ENCODE measurements at places on chromosomes 13 and 19.

- DNase-seq: no peak
Measured at GRCh38 chr13:111315347-111315995, 5.0 kb upstream of the TEX29 start.

DNA sequence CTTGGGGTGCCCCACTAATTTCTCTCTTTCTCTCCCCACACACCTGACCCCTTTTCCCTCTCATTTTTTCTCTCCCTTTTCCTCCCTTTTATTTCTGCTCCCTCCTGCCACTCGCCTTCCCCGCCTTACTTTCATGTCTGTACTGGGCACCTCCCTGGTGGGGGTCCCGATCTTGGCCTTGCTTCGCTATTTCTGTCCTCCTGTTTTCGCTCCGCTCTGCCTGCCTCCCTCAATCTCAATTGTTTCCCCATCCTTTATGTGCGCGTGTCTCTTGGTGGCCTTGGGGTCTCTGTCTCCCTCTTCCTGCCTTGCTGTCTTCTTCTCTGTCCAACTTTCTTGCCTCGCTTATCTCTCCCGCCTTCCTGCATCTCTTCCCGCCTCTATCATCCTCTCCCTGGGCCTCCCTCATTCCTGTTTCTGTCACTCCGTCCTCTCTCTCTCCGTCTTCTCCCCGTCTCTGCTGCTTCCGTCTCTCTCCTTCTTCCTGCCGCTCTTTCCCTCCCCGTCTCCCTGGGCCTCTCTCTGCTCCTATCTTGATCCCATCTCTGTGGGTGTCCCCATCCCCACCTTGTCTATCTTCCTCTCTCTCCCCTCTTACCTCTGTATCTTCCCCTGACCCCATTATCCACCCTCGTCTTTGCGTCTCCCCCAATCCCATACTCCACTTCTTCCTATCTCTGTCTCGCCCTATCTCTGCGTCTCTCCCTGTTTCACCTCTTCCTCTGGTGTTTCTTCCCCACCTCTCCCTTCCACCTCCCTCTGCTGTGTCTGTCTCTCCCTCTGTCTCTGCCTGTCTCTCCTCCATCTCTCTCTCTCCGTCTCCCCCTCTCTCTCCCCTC is 4.0 kb downstream of the GRIN2D start:
- no peak for DNase-seq

GRCh38 chr19:35992907-35993765 is 1.9 kb upstream of the SDHAF1 start:
- no peak for DNase-seq

DNA sequence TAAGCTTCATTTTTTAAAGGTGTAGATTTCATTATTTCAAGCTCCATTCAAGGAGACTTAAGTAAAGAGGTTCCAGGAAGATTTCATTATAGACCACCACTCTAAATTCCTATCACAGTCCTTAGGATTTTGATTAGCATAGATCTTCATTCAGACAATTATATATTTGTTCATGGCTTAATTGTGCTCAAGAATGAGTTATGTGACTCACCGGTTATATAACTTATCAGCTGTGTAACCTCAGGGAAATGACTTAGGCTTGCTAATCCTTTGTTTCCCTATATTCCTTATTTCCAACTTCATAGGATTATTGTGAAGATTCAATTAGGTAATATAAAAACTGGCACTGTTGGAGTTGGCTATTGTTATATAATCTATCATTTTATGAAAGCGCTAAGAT is 632.8 kb upstream of the SPRY2 start:
- DNase-seq: no peak

GRCh38 chr19:49971991-49972411 is 11.0 kb upstream of the SIGLEC11 start:
- no peak for DNase-seq

DNA sequence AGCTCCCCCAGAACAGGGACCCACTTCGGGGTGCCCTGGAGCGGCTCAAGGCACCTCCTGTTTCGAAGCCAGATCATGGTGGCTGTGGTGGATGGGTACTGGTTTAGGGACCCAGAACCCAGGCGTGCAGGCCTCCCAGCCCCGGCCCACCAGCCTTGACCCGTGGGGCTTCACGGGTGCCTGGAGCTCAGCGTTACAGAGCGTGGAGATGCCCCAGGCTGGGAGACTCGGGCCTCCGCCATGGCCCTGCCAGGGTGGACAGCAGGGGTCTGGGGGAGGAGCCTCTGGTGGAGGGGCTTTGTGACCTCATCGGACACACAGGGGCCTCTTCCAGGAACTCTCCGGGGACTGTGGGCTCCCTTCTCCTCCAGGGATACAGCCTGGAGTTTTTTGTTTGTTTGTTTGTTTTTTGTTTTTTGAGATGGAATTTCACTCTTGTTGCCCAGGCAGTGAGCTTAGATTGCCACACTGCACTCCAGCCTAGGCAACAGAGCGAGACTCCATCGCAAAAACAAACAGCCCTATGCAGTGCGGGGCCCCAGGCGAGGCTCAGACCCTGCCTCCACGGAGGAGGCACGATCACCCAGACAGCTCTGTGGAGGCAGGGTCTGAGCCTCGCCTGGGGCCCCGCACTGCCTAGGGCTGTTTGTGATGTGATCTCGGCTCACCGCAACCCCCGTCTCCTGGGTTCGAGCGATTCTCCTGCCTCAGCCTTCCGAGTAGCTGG is at the start of gene GARIN5B:
Gene GARIN5B (minus strand): TSS at position 271 of the 727 bp plus-strand sequence. CDS start 194 bp downstream, at position 77.
- DNase-seq: no peak

DNA sequence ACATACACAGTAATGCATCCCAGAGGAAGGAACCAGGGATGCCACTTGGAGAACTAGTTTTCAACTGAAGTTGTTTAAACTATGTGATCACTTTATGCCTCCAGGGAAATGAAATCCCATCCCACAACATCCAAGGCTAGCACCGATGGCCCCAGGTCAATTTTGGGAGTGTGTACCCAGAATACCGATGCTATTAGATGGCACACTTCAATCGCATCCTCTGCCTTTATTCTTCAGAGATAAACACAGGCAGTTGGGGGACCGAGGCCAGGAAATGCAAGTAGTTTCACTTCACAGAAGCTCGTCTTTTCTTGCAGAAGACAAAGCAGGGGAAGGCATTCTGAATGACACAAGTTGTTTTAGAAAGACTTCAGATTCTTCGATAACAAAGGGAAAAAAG is 13.8 kb downstream of the STK24 start:
- DNase-seq: peak; percentile 61

GRCh38 chr13:110430391-110431336 is 123.6 kb downstream of the COL4A2 start:
- no peak for DNase-seq

DNA sequence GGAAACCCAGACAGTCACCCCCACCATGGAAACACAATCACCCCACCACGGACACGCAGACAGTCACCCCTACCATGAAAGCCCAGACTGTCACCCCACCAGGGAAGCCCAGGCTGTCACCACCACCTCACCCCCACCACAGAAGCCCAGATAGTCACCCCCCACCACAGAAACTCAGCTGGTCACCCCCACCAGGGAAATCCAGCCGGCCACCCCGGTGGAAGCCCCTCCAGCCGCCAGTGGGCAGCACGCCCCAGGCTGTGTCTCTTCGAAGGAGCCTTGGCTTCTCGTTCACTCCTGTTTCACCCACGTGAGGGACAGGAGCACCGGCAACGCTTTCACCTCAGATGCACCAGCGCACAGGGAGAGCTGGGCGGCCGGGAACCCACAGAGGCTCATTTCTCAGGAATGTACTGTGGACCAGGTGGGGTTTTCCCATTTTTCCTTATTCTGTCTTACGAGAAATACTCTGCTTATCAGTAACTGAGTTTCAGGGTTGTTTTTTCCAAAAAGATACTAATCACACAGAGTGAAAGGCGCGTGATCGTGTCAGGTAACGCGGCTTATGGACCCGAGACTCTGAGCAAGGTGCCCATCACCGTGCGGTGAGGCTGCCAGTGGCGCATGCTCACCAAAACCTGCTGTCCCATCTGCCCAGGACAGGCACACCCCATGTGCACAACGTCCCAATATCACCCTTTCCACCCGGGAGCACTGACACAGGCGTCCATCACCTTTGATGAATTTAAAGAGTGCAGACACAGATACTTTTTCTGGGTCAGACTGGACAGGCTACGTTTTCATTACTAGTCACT is 28.0 kb downstream of the CARS2 start:
- DNase-seq: no peak

- DNase-seq: no peak
Measured at GRCh38 chr13:19852766-19853165, 10.7 kb downstream of the ZMYM5 start.

- no peak for DNase-seq
Measured at GRCh38 chr13:112693831-112694497, 4.1 kb downstream of the ATP11A start.

DNA sequence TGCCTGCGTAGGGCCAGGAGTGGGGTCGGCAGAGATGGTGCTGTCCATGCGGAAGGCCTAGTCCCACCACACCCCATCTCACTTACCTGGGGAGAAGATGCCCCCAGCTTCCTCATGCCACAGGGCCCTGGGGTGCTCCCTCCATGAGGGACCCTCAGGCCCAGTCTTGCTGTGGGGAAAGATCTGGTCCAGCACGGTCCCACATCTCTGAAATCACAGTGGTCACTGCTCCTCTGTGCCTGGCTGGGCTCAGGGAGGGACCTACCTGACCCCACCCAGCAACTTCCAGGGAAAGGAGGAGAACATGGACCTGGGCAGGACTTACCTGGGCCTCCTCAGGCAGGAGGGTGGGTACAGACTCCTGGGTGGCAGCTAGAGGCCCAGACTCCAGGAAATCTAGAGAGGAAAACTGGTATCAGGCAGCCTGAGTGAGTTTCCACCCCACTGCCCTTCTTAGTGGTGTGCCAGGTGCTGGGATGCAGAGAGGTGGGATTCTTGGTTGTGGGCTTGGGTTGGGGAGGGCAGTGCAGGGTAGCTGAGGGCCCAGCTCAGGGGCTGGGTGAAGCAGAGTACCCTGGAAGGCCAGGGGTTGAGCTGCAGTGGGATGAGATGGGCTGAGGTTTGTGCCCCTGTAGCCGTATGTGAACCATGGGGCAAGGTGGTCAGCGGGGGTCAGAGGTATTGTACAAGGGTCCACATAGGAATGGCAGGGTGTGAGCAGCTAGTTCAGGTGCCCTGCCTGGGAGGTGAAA is 3.8 kb downstream of the MZF1 start:
- no peak for DNase-seq

DNA sequence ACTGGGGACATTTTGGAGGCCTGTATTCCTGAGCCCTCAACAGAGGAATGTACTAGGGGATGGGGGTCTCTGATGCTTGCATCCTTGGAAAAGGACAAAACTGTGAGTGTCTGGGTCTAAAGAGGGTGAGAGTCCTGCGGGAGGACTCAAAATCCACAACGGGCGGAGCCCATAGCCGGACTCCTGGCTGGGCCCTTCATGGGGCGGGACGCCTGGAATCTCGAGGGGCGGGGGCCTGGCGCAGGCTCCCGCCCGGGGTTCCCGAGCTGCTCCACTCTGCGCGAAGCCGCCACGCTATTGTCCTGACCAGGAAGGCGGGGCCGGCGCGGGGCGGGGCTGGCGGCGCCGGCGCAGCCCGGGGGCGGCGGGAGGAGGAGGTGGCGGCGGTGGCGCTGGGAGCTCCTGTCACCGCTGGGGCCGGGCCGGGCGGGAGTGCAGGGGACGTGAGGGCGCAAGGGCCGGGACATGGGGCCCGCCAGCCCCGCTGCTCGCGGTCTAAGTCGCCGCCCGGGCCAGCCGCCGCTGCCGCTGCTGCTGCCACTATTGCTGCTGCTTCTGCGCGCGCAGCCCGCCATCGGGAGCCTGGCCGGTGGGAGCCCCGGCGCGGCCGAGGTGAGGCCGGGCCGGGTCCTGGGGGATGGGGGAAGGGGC is at the start of gene APLP1:
Gene APLP1 (plus strand): TSS at position 403 of the 651 bp plus-strand sequence. CDS start 63 bp downstream, at position 466.
- peak; percentile 56 for DNase-seq

DNA sequence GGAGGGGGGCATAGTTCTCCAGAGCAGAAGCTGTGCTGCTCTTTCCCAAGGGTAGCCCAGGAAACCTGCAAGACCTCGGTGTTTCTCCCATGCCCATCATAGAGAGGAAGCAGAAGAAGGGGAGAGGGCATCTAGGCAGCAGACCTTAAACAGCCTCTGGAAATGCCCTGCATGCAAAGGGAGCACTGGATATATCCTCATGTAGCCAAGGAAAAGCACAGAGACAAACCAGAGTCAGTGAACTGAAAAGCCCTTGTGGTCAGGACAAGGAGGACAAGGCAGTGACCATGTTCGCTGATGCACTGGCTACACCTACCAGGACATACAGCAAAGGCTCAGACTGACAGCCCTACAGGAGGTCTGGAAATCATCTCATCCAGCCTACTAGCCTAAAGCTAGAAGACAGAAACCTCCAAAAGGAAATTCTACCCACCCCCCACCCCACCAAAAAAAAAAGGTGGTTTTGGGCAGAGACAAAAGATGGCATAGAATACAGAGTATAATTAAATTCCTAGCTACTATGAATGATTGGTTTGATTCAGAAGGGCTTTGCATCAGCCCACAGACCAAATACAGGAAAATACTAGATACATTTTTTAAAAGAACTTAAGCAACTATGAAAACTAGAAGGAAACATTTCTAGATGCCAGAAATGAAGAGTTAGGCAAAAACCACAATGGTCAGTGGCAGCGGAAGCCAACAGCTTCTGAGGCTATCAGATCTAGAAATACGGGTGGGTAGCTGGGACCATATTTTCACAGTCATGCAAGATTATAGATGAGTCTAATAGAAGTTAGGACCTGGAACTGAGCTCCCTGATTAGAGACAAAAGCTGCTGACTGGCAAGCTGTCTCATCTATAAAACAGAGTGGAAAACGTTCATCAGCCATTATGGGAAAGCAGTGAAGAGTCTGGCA is 4.4 kb upstream of the TBC1D4 start:
- no peak for DNase-seq

- DNase-seq: no peak
Measured at GRCh38 chr19:47155148-47155547, 24.5 kb downstream of the SAE1 start.

DNA sequence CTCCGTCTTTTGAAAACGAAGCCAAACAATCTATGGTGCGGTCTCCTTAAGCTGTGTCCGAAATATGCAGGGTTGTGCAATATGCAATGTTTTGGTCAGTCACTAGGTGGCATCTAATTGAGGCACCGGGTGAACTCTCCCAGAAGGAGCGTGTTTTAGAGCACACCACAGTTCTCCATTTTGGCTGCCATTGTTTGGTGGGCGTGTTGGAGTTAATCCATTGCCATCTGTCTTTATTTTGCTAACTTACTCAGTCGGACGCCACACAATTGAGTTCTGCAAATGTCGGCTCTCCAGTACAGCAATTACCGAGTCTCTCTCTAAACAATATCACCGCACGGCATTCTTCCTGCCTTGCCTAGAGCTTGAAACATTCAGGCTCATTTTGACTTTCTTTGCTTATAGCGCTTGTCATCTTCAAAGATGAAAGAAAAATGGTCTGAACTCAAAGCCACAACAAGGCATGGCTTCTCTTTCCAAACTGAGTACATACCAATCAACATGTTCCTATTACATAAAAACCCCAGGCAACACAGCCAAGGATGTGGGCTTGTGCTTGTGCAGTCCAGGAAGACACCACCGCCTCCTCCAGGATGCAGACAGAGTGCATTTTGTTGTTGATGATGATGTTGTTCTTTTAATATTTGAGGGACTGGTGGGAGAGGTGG is 182.0 kb upstream of the SERP2 start:
- peak; percentile 60 for DNase-seq

GRCh38 chr13:21675095-21675991 is 4.5 kb downstream of the FGF9 start:
- DNase-seq: peak; percentile 24

Measured in activated CD4-positive, alpha-beta T cell treated with anti-CD3 and anti-CD28 coated beads, Interleukin-2, amount 50 U/mL, for 16 hours (primary cell).